ENCODE measurements at places on chromosomes 1 and 21.
A peak's percentile ranks its signal among the peaks of the same experiment; 100 is the strongest.

- DNase-seq: no peak
Measured at GRCh38 chr1:221217029-221217428, 337.8 kb downstream of the HLX start.

- no peak for DNase-seq
Measured at GRCh38 chr1:160740133-160740688, 1.2 kb downstream of the SLAMF7 start.

GRCh38 chr1:161791904-161792655, 26.0 kb downstream of the ATF6 start:
- no peak for DNase-seq

DNA sequence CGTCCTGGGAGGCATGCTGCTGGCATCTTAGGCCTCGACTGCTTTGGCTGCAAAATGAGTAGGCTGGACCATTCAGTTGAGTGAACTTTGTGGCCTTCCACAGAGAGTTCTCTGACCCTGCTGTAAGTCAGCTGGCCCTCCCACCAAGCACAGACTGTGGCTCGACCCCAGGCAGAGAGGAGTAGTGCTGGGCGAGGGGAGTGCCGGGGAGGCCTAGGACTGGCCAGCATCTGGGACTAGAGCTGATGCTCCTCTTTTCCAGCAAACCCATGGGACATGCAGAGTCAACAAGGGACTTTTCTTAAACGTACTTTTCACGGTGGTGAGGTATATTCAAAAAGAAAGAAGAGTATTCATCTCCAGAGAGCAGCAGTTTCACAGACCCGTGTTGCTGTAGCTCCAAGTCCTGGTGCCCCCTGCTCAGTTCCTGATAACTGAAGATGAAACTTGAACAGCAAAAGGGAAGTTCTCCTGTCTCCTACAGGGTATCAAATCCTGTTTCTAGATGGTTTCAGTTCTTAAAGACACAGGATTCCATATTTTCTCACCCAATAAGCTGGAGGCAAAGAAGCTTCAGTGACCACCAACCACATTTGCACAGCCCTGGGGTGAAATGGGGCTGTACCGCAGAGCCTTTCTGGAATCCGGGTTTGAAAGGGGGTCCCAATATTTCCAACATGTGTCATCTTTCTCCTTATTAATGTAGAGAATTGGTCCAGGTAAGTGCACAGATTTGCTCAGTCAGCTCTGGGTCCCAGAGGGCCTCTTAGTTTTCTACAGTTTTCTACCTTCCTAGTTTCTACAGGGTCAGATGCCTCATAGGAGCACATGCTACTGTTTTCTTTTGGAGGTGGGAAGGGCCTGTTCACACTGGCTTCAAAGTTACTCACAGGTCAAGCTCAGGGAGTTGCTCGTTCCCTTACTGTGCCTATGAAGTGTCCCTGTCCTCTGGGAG, 20.9 kb downstream of the BATF3 start:
- DNase-seq: no peak

GRCh38 chr1:39395357-39395831, 96.0 kb upstream of the BMP8A start:
- no peak for DNase-seq

- DNase-seq: no peak
Measured at GRCh38 chr1:32539584-32540571, 651 bp downstream of the ZBTB8A start.

- DNase-seq: no peak
Measured at GRCh38 chr1:180198196-180198595, 31.9 kb upstream of the LHX4 start.

DNA sequence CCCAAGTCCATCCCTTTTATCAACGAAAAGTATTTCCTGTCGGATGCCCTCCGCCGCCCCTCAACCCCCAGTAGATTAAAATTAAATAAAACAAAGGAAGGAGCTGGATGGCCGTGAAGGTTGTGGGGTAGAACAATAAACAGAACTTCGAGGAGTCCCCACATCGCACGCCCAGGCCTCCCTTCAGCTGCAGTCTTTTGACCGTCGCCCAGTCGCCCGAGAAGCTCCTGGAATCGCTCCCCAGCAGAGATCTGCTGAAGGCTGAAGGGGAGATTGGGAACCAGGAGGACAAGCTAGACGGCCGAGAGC, 905 bp downstream of the BARHL2 start:
- no peak for DNase-seq

- DNase-seq: no peak
Measured at GRCh38 chr1:42143896-42144710, 9.1 kb upstream of the GUCA2B start.

DNA sequence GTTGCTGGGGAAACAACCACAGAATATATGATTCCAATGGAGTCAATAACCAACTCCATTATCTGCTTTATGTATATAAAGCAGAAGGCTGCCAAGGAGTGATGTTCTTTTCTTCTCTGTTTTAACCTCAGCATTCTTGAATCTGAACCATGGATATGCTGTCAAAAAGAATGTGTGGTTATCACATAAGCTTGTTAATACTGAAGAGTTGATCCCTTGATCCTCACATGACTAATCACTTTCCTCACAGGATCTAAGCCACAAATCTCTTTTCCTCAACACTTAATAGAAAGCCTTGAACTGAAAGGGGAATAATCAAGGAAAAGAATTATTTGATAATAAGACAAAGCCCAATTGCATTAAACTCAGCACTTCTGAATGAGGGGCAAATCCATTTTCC, 271.3 kb upstream of the KIAA0040 start:
- no peak for DNase-seq

- no peak for DNase-seq
Measured at GRCh38 chr1:243267471-243267880, 11.6 kb downstream of the SDCCAG8 start.

GRCh38 chr1:24551960-24552571, 3.8 kb upstream of the NCMAP start:
- no peak for DNase-seq

DNA sequence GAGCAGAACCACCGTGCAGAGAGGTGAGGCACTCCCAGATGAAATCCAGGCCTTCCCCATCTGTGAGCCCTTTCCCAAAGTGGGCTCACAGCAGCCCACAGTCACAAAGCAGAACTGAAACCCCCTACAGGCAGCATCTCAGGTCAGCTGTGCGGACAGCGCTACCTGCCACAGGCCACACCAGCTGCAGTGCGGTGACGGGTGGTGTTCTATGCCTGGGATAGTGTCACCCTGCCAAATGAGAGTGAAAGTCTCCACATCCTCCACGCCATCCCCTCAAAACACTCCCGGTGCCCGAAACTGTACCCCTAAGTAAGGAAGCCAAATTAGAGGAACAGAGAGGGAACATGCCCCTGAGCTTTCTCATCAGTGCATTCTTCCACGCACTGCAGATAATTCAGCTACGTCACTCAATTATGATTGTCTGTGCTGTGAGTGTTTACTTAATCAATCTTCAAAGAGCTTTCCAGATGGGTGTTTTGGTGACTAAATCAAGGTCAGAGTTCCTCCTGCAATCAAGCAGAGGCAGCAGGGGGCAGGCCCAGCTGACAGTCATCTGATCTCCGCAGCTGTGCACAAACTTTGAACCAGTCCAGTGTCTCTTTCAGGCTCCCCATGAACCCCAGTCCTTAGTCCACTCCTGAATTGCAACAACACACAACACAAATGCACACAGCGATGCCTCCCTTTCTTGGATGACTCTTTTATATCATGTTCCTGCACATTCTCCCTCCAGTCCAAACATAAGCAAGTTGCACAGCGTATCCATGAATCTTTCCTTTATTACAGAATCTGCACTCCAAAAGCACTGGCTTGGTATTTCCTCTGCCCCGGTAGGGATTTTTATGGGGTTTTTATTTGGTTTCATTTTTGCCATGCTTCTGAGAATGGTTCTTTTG, 150.0 kb downstream of the TOMM20 start:
- DNase-seq: no peak

GRCh38 chr1:59730302-59730701, 84.4 kb upstream of the HOOK1 start:
- no peak for DNase-seq

- DNase-seq: no peak
Measured at GRCh38 chr1:234154320-234155251, 218.7 kb upstream of the COA6 start.

DNA sequence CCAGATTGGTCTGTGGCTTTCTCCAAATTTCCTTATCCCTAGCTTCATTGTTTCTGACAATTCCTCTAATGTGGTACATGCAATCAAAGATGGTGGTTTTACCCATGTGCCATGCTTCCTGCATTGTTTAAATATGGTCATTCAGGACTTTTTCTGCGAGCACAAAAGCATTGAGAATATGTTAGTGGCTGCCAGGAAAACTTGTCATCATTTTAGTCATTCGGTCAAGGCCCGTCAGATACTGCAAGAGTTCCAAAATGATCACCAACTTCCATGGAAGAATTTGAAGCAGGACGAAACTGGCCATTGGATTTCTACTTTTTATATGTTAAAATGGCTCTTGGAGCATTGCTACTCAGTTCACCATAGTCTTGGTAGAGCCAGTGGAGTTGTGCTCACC, 3.7 kb downstream of the ZBED6 start:
- no peak for DNase-seq

DNA sequence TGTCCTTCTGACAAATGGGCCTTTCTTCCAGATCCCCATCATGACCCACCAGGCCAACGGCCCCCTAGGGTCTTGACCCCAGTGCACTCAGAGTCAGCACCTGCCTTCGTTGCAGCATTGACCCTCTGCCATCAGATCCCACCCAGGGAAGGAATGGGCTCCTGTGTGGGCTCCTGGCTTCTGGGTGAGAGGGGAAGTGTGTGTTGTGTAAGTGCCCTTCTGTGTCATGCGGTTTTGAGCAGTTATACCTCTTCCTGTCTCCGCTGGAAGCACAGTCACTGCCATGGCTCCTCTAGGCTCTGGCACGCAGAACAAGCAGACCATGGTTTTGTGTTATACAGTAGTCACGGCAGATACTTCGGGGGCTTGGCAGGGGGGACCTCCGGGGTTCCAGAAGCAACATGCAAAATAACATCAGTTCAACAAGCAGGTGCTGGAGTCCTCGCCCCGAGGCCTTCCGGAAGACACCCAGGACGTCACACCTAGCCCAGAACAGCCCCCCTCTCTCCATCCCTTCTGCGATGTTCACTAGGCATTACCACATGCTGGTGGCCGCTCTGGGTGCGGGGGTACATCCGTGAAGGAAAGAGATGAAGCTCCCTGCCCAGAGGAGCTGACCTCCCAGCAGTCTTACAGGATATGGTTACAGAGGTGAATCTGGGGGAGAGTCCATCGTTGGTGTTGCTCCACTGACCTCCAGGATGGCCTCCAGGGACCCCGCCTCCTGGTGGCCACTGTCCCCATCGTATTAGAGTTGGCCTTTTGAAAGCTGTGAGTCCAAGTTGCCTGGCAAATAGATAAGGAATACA, 17.4 kb upstream of the KCNAB2 start:
- peak; percentile 74 for DNase-seq

GRCh38 chr1:37739222-37739621, 25.7 kb downstream of the EPHA10 start:
- no peak for DNase-seq

DNA sequence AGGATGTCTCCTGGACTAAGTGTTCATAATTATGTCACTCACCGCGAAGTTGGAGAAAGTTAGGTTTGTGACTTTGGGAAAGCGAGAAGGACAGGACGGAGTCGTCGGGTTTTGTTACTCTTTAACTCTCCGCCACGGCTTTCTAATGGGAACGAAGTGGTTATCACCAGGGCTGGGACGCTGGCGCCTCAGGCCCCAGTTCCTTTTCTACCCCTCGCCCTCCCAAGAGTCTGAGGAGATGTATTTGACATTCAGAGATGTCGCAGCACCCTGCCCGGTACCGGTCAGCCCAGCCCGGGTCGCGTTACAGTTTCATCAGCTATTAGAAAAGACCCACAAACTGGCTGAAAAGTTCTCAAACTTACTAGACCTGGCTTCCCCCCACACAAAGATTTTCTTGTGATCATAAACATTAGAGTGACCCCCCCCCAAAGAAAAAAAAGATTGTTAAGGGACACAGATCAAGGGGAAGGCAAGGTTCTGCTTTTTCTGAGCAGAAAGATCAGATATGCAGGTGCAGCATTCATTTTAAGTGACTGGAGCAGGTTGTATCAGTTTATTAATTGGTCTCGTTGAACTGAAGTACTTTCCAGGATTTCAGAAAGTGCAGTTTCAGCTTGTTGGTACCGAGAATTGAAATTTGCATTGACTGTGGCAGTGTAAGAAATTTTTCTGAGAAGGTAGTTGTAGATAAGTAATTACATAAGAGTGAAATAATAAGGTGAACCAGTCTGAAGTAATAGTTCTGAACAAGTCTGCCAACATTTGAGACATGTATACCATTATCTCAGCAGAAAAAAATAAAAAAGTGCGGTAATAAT, 859 bp upstream of the ZBTB18 start:
- DNase-seq: no peak

GRCh38 chr1:200351826-200352549, 57.8 kb downstream of the ZNF281 start:
- no peak for DNase-seq

GRCh38 chr1:8169364-8170058, 143.4 kb upstream of the ERRFI1 start:
- no peak for DNase-seq

- no peak for DNase-seq
Measured at GRCh38 chr1:61953076-61953789, 211.0 kb downstream of the PATJ start.

DNA sequence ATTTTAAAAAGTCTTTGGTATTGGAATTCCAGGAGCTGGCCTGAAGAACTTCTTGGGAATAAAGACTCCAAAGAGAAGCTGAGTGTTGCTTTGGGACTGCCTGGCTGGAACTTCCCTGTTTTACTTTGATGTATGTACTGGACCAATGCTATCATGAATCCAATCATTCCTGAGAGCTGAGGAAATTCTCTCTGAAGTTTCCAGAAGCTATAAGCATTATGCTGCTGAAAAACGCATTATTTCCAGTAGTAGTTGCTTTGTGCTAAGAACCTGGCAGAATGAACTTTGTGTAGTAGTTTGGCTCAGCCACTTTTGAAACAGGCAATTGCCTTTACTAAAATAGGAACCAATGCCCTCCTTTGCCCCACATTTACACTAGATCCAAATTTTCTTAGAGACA, 260.7 kb downstream of the HLX start:
- DNase-seq: no peak

- no peak for DNase-seq
Measured at GRCh38 chr1:32813941-32814739, 3.0 kb downstream of the YARS1 start.

GRCh38 chr1:85579622-85580021, 939 bp upstream of the CCN1 start:
- DNase-seq: no peak

- DNase-seq: no peak
Measured at GRCh38 chr1:113091988-113092594, 19.1 kb downstream of the LRIG2 start.

- DNase-seq: no peak
Measured at GRCh38 chr1:6732942-6733341, 31.3 kb upstream of the DNAJC11 start.

GRCh38 chr1:56450004-56450666, 129.2 kb downstream of the PLPP3 start:
- no peak for DNase-seq

DNA sequence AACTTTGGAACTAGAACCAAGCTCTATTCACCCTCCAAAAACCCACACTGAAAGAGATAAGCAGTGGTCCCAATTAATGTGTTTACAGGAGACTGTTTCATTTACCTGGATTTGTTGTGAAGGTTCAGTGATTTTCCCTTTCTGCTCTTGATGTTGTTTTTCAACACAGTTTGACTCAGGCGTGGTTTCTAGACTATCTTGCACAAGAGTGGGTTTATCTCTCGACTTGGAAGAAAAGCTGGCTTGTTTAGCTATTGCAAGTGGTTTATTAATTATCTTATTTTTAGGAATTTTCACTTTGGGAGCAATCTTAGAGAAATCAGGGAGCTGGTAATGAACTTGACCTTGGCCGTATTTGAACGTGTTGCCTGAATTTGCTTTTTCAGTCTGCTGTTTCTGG, 5.3 kb downstream of the AKNAD1 start:
- DNase-seq: no peak
